HFFc6 (cell line): ENCODE measurements at places on chromosomes 1 and 21. TPM values are rescaled to one million over a fixed set of nuclear protein-coding genes. Genes with fewer than 3 reads are reported as not detected.

GRCh38 chr1:201002510-201002909, 21.0 kb downstream of the KIF21B start:
- H3K4me3 ChIP-seq: no peak overlapping the region
- DNase-seq: no peak
- H3K4me1 ChIP-seq: no peaks in the 10 kb centered on the region

DNA sequence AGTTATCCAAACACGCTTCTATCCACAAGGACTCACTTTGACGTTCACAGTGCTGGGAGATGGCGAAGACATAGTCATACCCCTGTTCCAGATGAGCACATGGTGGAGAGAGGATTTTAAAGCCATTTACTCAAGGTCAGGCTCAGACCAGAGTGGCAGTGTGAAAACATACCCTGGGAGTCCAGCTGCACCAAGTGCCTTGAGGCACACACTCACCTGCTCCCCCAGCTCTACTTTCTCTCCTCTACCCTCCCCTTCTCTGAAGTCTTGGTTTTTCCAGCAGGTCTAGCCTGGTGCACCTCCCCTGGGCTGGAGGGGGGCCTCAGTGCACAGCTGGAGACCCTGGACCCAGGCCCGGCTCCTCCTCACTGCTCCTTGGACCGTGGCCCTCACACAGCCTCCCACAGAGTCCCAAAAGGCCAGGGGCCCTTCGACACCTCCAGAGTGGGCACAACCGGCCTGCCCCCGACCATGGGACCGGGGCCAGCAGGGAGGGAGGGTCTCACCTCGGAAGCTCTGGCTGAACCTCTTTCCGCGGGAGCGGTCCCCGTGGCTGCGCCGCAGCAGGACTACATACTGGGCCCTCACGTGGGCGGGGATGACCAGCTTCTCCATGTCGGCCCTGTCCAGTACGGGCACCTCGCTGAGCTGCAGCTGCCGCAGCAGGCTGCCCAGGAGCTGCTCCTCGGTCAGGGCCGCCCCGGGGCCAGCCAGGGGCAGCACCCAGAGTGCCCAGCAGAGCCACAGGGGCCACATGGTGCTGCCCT, 452 bp downstream of the LEFTY2 start:
- peaks cover 8% of the 10 kb centered on the region for H3K27me3 ChIP-seq
- H3K36me3 ChIP-seq: no peaks in the 10 kb centered on the region
- DNase-seq: no peak
- H3K4me1 ChIP-seq: no peaks in the 10 kb centered on the region
- H3K27ac ChIP-seq: no peak overlapping the region

DNASE2B gene
- not detected in 3 replicates for total RNA-seq

NHLH1 gene
- not detected in 3 replicates for total RNA-seq

OLFML2B gene
- 5.5 and 5.9 TPM in 2 replicates for total RNA-seq

- peaks cover 3% of the 10 kb centered on the region; the same call in 1 of the 2 replicates for H3K27me3 ChIP-seq
- H3K36me3 ChIP-seq: no peaks in the 10 kb centered on the region
- DNase-seq: no peak
- H3K4me1 ChIP-seq: no peaks in the 10 kb centered on the region
These were observed 144.2 kb upstream of the KRTAP19-8 start for GRCh38 chr21:31182231-31183140.

- no peak for DNase-seq
- H3K27me3 ChIP-seq: peaks cover 2% of the 10 kb centered on the region; the same call in 1 of the 2 replicates
- peaks cover 10% of the 10 kb centered on the region for H3K36me3 ChIP-seq
- H3K4me3 ChIP-seq: peak overlapping the region; percentile 67
- peak overlapping the region; percentile 68 for H3K27ac ChIP-seq
- H3K4me1 ChIP-seq: peaks cover 57% of the 10 kb centered on the region
These were observed 27.1 kb downstream of the AHDC1 start for GRCh38 chr1:27576806-27577227.

- H3K4me1 ChIP-seq: no peaks in the 10 kb centered on the region
- H3K4me3 ChIP-seq: no peak overlapping the region
- H3K27ac ChIP-seq: no peak overlapping the region
- H3K36me3 ChIP-seq: no peaks in the 10 kb centered on the region
- no peak for DNase-seq
These were observed 2.2 kb upstream of the HENMT1 start for GRCh38 chr1:108663074-108663473.

MAN1C1 gene
- 0.28 TPM in 1 of 3 replicates, not detected in the others for total RNA-seq

GRCh38 chr1:110591956-110592355, 14.2 kb downstream of the KCNA2 start:
- no peak overlapping the region for H3K4me3 ChIP-seq
- H3K4me1 ChIP-seq: no peaks in the 10 kb centered on the region
- no peak overlapping the region for H3K27ac ChIP-seq
- DNase-seq: no peak

- H3K36me3 ChIP-seq: peaks cover 7% of the 10 kb centered on the region; the same call in 1 of the 2 replicates
- H3K4me3 ChIP-seq: peak overlapping the region; percentile 73
- DNase-seq: peak; percentile 95
- peak overlapping the region; percentile 96 for H3K27ac ChIP-seq
- H3K27me3 ChIP-seq: peaks cover 1% of the 10 kb centered on the region
These were observed 34.4 kb downstream of the CAPZB start for GRCh38 chr1:19450811-19451515.

- H3K4me1 ChIP-seq: peaks cover 29% of the 10 kb centered on the region
- H3K4me3 ChIP-seq: no peak overlapping the region
- H3K27me3 ChIP-seq: no peaks in the 10 kb centered on the region; the same call in 1 of the 2 replicates
- no peaks in the 10 kb centered on the region for H3K36me3 ChIP-seq
- no peak for DNase-seq
These were observed 504.7 kb downstream of the NUF2 start for GRCh38 chr1:163826500-163826899.

OPTC gene
- not detected in 3 replicates for total RNA-seq

GRCh38 chr1:89971600-89971999, 23.3 kb upstream of the ZNF326 start:
- DNase-seq: peak; percentile 29
- H3K27ac ChIP-seq: peak overlapping the region; percentile 25; the same call in 1 of the 2 replicates
- peaks cover 51% of the 10 kb centered on the region for H3K4me1 ChIP-seq

DNA sequence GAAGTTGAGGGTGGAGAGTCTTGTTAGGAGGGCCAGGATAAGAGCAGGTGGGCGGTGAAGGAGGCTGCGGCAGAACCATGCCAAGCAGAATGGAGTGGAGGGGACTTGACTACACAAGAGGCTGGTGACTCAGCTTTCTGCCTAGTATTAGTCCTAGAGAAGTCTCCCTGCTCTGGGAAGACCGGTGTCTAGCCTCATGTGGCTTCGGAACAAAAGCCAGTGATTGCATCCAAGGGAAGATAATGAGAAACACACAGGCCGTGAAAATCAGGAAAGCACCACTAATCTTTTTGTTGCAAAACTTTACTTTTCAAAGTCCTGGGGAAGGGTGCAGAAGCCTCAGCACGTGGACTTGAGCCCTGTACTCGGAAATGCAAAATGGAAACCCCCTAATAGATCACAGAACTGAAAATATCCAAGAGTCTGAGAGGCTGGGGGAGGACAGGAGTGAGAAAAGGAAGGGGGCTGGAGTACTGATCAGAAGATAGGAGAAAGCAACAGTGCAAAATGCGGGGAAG, 31.4 kb downstream of the DDR2 start:
- DNase-seq: peak; percentile 72
- H3K27me3 ChIP-seq: peaks cover 2% of the 10 kb centered on the region; the same call in 1 of the 2 replicates
- H3K27ac ChIP-seq: no peak overlapping the region
- peaks cover 40% of the 10 kb centered on the region for H3K36me3 ChIP-seq
- H3K4me1 ChIP-seq: peaks cover 42% of the 10 kb centered on the region
